ENCODE measurements at places on chromosomes 3 and 15.

DNA sequence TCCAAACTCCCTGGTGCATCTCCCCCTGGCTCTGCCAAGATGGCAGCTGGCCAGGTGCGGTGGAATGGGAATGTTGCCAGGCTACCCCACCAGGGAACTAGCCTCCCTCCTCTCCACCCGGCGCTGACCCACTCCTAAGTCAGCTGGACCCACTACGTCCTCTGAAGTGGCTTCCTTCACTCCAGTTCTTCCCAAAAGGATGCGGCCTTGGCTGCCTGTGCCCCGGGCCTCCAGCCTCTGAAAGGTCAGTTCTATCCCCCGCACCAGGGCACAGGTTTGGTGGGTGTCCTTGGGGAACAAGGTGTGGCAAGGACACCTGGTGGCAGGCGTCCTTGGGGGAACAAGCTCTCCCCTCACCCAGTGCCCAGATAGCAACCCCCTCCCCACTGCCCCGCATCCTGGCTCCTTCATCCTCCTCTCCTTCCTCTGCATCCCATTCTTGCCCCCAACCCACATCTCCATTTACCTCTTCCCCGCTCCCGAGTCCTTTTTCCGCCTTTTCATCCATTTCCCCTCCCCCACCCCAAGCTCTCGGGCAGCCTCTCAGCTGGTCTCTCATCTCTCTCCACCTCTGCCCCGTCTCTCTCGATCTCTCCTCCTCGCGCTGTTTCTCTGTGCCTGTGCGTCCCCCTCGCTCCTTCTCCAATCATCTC is 54.0 kb downstream of the LHFPL4 start:
- no peak for DNase-seq

GRCh38 chr15:63010386-63010785 is 32.2 kb upstream of the TPM1 start:
- DNase-seq, result no peak

- no peak for DNase-seq
Observed at GRCh38 chr15:91784973-91785709, 68.4 kb upstream of the SLCO3A1 start.

DNA sequence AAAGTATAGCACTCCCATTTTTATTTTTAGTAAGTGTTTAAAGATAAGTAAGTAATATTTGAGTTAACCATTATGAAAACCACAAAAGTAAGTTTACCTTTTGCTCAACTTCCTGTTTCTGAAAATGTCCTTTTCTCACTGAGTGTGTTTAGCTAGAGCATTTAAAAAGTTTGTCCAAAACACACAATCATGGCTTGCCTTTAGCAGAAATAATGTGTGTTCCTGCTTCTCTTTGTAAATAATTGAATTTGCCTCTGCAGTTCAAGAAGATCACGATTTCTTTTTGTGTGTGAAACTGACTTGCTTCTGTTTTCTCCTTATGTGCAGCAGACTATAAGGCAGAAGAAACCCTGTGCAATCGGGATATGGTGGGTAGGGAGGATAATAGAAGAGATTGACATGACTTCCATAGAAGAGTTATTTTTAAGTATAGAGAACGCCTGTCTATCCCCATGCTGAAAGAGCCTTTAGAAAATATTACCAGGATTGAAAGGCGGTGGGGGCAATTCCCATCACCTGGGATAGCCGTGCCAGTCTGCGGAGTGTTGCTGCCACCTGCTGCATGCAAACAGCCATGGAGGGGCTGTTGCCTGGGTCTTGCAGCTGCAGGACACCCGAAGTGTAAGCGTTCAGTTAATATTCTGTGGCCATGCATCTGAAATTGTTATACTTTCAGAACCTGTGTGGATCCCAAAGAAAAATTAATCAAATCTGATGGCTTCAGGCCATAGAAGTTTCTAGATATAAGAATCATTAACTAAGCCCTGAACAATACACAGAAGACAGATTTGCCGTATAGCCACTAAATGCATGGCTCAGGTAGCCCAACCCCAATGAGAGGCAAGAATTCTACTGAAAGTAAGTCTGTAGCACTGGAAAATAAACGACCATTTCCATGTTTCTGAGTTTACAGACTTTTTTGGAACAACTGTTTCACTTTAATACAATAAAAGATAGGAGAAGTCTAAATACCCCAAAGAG is 2.4 kb upstream of the CD96 start:
- peak; percentile 86 for DNase-seq

DNA sequence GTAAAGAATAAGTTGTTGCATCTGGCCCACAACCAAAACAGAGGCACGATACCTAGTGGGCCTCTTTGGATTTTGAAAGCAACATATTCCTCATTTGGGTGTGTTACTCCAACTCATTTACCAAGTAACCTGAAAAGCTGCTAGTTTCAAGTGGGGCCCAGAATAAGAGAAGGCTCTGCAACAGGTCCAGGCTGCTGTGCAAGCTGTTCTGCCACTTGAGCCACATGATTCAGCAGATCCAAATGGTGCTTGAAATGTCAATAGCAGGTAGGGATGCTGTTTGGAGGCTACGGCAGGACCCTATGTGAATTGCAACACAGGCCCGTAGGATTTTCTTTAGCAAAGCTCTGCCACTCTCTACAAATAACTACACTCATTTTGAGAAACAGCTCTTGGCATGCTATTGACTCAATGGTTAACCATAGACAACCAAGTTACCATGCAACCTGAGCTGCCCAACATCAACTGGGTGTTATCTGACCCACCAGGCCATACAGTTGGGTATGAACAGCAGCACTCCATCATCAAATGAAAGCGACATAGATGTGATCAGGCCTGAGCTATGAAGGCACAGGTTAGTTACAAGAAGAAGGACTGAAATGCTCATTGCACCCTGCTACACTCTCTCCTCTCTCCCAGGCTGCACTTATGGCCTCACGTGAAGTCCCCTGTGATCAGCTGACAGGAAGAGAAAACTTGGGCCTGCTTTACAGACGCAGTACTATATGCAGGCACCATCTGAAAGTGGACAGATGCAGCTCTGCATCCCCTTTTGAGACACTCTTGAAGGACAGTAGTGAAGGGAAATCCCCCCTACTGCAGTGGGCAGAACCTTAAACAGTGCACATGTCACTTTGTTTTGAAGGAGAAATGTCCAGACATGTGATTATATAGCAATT is 9.5 kb upstream of the MCF2L2 start:
- peak; percentile 31 for DNase-seq

DNA sequence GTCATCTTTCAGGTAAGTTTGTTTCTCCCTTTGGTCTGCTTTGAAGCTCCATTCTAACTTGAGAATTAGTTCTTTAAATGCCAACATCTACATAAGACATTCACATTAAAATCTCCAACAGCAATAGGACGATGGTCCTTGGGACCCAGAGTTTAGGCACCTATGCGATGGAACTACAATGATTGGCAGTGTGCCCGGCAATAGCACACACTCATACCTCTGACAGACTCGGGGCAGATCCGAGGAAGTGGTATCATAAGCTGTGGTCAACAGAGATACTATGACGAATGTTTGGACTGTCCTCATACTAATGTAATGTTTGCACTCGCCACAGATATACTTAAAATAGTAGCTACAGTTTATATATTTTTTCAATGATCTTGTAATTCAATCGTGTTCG is 34.2 kb upstream of the NR2F2 start:
- no peak for DNase-seq

GRCh38 chr15:41842229-41842628 is 3.6 kb downstream of the PLA2G4B start:
- no peak for DNase-seq

DNA sequence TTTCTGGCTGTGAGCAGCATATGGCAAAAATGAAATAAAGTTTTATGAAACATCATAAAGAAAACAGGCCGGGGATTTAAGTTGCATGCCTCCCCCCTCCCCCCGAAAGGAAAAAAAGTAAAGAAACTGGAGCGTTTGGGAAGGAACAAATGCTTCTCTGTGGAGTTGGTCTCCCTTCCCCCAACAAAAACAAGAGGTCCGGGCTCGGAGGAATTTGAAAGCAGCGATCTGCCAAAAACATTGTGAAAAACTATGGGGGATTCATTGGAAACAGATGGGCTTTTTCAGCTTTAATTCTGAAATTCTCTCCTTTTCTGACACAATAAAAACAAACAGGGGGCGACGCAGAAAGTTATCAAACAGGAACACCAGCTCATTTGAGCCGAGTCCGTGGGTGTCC is 17.0 kb downstream of the RGMA start:
- DNase-seq, result no peak

DNA sequence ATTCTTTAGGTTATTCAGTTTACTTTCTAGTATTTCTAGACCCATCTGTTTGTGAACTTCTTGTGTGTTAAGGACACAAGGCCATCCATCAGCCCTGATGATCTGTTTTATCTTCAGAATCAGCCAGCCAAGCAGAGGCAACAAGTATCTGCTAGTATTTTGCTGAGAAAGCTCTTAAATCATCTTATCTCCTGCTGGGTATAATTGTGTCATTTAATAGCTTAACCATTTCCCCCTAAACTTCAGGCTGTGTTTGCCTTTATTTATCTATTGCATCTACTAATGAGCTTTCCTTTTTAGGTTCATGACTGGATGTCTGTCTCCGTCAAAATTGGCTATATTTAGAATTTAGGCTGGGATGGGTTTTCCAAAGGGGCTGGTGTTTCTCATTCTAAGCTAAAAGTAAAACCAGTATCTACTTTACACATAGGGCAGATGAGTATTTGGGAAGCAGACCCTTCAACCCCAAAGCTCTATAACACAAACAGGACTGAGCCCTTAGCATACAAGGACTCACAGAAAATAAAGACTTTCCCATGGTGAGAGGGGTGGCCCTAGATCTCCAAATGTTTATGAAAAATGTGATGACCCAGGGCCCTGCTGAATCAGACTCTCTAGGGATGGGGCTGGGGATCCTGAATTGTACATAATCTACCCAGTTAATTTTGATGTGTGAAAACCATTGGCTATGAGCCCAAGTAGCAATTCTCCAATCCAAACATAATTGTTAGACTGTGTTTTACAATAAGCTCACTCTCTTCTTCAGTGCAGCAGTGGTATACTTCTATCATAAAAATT is 65.3 kb upstream of the PSMD6 start:
- DNase-seq, result peak; percentile 41

DNA sequence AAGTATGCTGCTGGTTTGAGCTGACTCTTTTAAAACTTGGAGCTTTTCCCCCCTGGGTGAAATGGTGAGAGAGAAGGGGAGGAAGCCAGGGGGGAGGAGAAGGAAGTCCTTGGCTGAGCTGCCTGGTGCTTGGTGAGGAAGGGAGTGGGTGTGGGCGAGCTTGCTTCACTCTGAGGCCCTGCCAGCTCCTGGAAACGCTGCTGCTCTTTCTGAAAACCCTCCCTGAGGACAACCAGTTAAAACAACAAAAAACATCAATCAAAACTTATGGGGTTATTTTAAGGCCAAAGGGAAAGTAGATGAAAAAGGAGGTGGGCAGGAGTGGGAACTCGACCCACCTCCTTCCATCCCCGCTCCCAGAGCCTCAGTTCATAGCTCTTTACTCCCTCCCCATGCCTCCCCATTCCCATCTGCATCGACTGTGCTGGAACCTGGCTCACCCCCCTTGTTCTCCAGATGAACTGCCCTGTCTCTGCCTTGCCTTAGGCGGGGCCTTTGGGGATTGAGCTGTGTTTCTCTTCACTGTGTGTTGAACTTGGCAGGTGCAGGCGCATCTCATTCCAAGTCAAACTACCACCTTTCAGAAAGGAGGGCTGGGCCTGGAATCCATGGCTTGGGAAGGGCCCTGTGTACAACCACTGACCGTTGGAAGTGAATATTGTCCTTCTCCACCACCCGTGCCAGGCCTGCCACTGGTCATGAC is 166.1 kb downstream of the ZNF621 start:
- no peak for DNase-seq

GRCh38 chr3:77319711-77320110 is 279.8 kb downstream of the ROBO2 start:
- peak; percentile 42 for DNase-seq

DNA sequence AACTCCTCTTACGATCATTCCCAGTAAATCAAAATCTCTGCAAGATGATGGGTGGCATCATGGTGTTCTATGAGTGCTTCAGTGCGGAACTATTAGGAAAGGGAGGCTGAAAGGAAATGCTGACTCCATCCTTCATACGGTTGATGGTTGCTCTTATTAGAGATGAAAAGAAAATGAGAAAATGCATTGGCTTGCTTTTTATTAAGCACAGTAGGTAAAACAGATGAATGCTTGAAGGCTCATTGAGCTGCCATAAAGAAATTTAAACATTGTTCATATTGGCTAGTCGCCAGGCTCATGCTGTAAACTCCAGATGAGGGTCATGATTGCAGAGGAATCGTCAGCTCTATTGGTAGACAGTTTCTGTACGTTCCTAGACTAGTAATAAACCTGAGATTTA is 115.8 kb downstream of the EPHA3 start:
- no peak for DNase-seq

DNA sequence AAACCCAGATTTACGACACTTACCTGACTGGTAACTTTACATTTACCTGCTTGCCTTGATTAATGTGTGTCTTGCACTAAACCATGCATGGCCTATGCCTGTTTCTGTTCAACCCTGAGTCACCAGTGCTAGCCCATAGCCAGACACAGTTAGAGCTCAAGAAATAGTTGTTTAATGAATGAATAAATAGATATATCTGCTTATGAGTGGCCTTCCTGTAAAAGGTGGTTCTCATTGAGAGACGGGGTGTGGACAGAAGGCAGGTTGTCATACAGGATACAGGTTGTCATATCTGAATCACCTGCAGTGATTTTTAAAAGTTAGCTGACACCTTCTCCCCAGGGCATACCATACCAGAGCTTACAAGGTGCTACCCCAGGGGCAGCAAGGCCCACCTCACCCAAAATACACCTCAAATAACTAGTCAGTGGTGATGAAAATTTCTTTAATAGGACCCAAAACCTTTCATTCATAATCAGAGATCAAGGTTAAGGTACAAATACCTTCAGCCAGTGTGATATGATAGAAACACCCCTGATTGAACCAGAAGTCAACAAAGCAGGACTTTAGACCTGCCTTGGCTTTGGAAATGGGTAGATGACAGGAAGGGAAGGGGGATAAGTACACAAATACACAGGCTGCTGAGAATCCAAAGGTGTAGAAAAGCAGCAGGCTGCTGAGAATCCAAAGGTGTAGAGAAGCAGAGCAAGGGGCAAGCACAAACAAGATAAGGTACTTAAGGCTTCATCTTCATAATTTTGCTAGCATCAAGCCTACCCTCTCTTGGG is 45.4 kb upstream of the TSC22D2 start:
- no peak for DNase-seq

- peak; percentile 15 for DNase-seq
Observed at GRCh38 chr3:104461431-104461830, 905.3 kb upstream of the ALCAM start.

- DNase-seq, result no peak
Observed at GRCh38 chr3:11560746-11561145, 83.0 kb downstream of the VGLL4 start.

GRCh38 chr3:31086148-31086547 is 191.7 kb upstream of the GADL1 start:
- DNase-seq, result no peak

- no peak for DNase-seq
Observed at GRCh38 chr3:183494341-183494740, 61.2 kb downstream of the KLHL6 start.

GRCh38 chr15:89375093-89376005 is 40.7 kb upstream of the POLG start:
- DNase-seq, result no peak

GRCh38 chr3:52983828-52984227 is 62.0 kb downstream of the SFMBT1 start:
- DNase-seq, result no peak

GRCh38 chr3:184635774-184636173 is 74.2 kb downstream of the EPHB3 start:
- DNase-seq, result peak; percentile 53

- no peak for DNase-seq
Observed at GRCh38 chr3:138401834-138402233, 32.6 kb upstream of the ESYT3 start.

All from NCI-H82 (cell line).